Muscle of arm (tissue), 14 donors: ENCODE measurements at places on chromosomes 3 and 15.
A peak's percentile ranks its signal among the peaks of the same experiment; 100 is the strongest.

- no peak for DNase-seq
These were observed 11.8 kb upstream of the HDC start for GRCh38 chr15:50277370-50277769.

DNA sequence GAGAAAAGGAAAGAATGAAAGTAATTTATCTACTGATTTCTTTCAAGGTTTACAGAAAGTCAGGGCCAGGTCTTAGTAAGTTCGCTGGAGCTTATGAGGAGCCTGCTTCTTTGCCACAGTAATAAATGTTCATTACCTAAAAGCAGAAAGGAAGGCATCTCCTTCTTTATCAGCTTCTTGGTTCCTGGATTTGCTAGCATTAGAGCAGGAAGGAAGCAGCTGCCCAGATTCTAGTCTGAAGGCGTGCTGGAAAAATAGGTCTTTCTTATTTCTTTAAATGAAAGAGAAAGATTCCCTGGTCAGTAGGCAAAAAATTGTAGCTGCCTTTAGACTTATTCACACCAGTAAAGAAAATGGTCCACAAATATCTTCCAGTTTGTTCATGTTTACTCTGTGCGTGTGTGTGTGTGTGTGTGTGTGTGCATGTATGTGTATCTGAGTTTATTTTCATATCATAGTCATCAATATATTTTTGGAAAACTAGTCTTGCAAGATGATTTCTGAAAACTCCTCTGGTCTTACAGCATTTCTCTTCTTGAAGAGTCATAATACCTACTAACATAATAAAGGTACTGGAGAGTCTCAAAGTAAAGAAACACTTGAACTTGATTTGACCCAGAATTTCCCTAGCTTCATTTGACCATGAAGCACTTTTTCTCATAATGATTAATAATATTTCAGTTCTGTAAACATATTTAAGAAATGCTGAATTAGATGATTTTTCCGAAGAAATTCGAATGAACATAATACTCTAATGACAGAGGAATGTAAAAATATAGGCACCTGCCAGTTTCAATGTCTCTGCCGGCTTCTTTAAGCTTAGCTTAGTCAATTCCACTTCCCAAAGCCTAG, 255.3 kb upstream of the ZPLD1 start:
- DNase-seq: peak; percentile 9

DNA sequence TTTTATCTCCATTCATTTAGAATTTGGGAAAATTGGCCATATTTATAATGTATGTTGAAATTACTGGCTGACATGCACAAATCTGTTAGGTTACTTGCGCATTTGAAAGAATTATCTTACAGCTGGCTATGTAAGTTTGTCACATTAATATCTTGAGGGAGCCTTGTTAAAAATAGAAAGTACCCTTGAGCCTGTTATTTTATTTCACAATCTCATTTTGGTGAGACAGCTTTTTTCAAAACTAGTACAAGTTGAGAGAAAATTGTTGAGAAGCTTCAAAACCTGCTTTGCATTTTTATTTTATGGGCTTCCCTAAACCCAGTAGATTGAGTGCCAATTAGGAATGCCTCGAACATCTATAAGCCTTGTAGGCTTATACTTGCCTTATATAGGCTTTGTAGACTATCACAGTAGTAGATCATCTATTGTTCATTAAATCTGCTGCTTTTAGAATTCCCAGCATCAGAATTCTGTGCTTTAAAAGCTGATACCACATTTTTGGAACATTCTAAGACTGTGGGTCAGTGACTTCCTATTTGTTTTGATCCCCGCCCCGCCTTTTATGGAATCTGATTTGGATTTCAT, 6.3 kb downstream of the IDH3A start:
- DNase-seq: no peak

DNA sequence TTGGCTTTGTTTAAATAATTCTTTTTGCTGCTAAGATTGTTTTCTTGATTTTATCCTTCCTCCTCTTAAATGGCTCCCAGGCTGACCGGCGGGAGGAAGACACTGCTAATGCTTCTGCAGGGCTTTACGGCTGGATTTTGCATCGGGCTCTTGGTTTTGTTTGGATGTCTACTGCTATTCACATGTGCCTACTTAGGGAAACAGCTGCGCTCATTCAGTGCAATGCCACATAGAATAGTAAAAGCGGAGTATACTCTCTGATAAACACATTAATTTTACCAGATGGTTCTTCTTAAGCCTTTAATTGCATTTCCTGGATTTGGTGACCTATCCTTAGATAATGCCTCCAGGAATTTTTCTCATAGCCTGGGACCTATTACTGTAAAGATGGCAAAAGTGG, 146.6 kb downstream of the THSD4 start:
- DNase-seq: no peak

- DNase-seq: no peak
These were observed 4.8 kb upstream of the SACM1L start for GRCh38 chr3:45684327-45684892.

- no peak for DNase-seq
These were observed 140.1 kb upstream of the TMEM108 start for GRCh38 chr3:132898141-132898540.

DNA sequence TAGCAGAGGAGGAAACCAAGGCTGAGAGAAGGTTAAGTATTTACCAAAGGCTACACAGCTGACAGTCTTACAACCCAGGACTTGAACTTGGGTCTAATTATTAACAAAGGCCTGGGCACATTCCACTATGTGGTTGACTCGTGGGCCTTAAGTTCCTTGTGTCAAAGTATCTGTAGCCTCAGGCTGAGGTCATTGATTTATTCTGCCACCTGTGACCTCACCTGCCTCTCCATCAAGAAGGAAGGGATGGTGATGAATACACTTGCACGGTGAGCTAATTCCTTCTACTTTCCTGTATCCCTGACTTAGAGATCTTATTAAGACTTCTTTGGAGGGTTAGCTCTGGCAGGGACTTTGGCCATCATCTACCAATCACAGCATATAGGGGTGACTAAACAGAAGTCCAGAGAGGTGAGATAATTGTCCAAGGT, 19.9 kb upstream of the LRRC58 start:
- no peak for DNase-seq

DNA sequence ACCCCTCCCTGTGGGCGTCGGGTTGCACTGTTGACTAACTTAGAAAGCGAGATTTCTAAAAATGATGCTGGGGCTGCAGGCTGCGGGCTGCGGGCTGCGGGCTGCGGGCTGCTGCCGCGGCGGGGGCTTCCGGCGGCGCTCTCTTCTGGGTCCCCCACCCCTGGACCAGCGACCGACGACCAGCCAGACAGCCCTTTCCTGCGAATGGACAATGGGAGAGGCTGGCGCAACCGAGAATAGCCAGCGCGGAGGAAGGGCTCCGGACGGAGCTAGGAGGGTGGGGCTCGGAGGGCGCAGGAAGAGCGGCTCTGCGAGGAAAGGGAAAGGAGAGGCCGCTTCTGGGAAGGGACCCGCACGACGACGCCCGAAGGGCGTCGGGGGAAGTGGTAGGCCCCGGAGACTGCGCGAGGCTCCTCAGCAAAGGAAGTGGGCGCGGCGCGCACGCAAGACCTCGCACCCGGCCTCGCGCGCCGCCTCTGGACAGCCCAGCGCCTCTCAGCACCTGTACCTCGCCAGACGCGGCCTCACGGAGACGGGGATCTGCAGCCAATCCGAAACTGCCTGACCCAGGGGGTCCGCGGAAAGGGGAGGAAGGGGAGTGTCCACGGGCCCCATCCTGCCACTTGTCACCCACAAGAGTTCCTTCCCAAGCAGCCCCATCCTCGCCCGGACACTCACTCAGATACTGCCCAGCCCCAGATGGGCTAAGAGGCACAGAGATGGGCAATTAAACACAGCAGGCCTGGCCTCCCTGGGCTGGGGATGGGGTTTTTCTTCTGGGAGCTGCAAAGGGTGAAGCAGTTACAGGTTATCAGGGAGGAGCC, 70.7 kb downstream of the SLC12A8 start:
- DNase-seq: no peak

- peak; percentile 47 for DNase-seq
These were observed 164.8 kb downstream of the ERC2 start for GRCh38 chr3:56303487-56303886.

- peak; percentile 25 for DNase-seq
These were observed 42.4 kb upstream of the RHO start for GRCh38 chr3:129485721-129486663.

DNA sequence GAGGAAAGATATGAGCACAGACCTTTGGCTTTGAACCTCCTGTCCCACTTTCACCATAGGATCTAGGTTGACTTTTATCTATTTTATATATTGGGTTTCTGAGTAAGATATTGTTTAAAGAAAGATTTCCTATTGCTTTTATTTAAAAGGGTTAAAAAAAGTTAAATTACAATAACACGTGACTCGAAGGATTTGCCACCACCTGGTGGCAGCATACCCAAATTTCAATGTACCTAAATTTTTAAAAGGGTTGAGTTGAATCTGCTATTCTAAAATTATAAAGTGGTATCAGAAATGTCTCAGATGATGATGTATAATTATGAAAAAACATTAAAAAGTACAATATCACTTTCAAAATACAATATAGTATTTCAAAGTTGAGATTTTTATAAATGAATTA, 368.4 kb downstream of the MECOM start:
- no peak for DNase-seq

- DNase-seq: no peak
These were observed 173.5 kb downstream of the VGLL4 start for GRCh38 chr3:11470031-11470853.

- no peak for DNase-seq
These were observed 97.8 kb downstream of the AQP9 start for GRCh38 chr15:58235961-58236360.

DNA sequence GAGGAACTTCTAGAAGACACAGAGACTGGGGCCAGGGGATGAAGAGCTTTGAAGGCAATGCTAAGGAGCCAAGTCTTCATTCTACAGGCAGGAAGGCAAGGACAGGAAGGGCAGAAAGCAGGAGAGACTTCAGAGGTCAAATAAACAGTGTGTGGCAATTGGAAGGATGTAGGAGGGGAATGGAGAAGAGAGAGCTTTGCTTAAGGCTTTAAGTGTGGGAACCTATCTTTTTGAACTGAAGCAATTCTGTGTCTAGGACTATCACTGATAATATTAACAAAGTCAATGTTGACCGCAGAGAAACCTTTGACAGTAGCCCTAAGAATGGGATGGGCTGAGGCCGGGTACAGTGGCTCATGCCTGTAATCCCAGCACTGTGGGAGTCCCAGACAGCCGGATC, 325.0 kb downstream of the FOXP1 start:
- no peak for DNase-seq

DNA sequence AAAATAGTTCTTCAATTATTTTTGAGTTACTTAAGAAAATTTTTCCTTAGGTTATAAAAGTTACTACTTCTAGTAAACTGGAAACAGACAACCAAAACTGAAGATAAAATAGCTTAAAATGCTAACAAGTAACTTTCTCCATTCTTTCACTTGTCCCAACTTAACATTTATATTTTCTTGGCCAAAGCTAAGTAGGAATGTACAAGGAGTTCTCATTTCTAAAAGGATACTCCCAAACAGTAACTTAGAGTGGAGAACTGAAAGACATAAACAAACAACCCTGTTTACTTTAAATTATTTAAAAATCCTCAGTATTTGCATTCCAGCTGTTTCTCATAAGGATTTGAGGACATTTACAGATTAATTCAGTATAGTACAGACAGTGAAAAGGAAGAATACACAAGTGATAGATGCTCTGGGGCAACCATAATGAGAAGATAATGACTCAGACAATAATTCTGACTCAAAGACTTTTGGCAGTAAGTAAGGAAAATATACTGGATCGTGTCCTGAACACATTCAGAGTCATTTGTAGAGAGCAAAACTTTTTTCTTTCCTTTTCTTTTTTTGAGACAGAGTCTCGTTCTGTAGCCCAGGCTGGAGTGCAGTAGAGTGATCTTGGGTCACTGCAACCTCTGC, 29.2 kb upstream of the ANXA2 start:
- peak; percentile 82 for DNase-seq

GRCh38 chr3:116399701-116400226, 45.5 kb downstream of the LSAMP start:
- no peak for DNase-seq

DNA sequence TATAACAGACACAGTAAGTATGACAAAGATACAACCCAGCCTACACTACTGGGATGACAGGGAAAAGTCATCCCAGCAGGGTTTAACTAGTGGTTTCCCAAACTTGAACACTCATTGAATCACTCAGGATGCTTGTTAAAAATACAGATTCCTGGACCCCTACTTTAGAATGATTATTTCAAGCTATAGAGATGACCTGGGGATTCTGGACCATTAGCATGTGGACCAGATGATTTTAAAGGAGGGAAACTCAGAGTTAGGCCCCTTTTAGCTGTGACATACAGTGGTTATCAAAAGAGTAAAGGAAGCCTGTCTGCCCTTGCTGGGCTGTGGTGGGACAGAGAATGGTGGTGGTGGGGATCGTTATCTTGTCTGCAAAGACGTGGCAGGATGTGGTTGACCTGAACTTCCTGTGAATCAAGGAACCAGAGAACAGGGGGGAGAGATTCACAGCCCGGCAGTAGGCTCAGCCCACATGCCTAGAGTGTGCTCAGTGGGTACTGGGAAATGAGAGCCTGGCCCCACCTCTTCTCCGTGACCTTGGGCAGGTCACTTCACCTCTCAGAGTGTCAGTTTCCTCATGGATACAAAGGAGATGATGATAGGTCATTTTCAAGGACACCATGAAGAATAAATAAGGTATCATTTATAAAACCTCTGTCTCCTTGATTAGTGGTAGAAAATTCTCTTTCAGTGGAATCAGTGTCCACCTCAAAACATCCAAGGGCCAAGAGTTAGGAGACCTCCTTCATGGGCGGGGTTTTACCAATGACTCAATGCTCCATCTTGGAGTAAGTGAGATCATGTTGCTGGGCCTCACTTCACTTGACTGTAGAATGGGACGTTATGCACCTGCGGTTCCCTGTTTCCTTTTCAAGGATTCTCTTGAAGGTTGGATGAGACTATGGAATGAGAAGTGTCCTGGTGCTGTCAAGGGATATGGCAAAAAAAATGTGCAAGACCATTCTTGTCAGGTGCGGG, 306.5 kb downstream of the RPLP1 start:
- no peak for DNase-seq

DNA sequence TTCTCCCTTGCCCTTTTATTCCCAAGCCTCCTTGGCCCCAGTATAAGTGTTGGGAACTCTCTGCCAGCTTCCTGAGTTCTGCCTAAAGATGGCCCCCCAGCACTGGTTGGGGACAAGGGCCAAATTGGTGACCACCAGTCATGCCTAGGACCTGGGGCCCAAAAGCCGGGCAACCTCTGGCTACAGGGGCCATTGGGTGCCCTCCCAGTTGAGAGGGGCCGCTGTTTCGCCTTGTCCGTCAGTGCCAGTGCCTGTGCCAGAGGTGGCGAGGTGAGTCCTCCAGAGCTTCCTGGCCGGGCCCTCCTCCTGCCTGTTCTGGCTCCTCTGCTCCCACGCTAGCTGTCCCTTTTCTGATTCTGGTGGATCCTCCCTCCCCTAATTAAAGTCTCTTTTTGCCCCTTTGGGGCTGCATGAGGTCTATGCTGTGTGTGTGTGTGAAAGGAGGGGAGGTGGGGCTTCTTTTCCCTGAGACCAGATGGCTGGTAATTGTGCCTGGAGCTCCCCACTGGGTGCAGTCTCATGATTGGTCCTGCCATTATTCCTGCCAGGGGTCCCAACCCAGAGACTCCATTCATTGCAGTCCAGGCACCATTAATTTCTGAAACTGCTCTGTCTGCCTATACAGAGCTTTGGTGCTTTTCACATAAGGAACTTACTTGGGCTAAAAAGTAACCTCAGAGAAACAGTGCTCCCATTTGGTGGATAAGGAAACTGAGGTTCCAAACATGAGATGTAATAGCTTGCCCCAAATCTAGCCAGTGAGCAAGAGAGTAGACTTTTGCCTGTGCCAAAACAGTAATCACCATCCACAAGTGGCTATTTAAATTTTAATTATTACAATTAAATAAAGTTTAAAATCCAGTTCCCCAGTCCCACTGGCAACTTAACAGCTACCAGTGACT, 3.1 kb upstream of the TTLL3 start:
- DNase-seq: no peak

GRCh38 chr3:47542471-47543173, 29.1 kb upstream of the ELP6 start:
- peak; percentile 4 for DNase-seq
